Foreskin keratinocyte (primary cell): ENCODE measurements at places on chromosomes 4 and X. TPM values are rescaled to one million over a fixed set of nuclear protein-coding genes. Genes with fewer than 3 reads are reported as not detected.

Gene KLHL15
- 4.2 TPM in 2 replicates for total RNA-seq

Gene PDZD4
- 0.04 and 0.07 TPM in 2 replicates for total RNA-seq

Gene PALLD
- total RNA-seq: 166 and 202 TPM in 2 replicates

Gene PWWP3B
- total RNA-seq: 0.03 and 0.07 TPM in 2 replicates

Gene TLR2
- total RNA-seq: 3.5 and 4.4 TPM in 2 replicates

Gene PAPSS1
- 67.6 and 73.4 TPM in 2 replicates for total RNA-seq

Gene GRID2
- total RNA-seq: not detected in 2 replicates

Gene TADA2B
- 10.0 and 11.0 TPM in 2 replicates for total RNA-seq

Gene TMSB4X
- total RNA-seq: 1,702 and 2,721 TPM in 2 replicates

Gene ETNPPL
- total RNA-seq: not detected in 2 replicates

Gene CFAP99
- total RNA-seq: not detected in 2 replicates

Gene SOX3
- not detected in 2 replicates for total RNA-seq

Gene GABRG1
- total RNA-seq: not detected in 2 replicates

Gene GPC4
- 2.1 and 7.0 TPM in 2 replicates for total RNA-seq

Gene PRKX
- 18.7 and 25.9 TPM in 2 replicates for total RNA-seq

Gene ANXA3
- 407 and 415 TPM in 2 replicates for total RNA-seq
